Endodermal cell (in vitro differentiated cells): ENCODE measurements at places on chromosomes 13 and 19. TPM values are rescaled to one million over a fixed set of nuclear protein-coding genes. Genes with fewer than 3 reads are reported as not detected.

- DNase-seq = no peak
These were observed 306.5 kb downstream of the DLEU7 start for GRCh38 chr13:50537029-50537428.

- no peak for DNase-seq
These were observed 6.7 kb downstream of the TEX29 start for GRCh38 chr13:111326981-111327642.

GRCh38 chr13:28353679-28354078 is 141.2 kb downstream of the FLT1 start:
- no peak for DNase-seq

DNA sequence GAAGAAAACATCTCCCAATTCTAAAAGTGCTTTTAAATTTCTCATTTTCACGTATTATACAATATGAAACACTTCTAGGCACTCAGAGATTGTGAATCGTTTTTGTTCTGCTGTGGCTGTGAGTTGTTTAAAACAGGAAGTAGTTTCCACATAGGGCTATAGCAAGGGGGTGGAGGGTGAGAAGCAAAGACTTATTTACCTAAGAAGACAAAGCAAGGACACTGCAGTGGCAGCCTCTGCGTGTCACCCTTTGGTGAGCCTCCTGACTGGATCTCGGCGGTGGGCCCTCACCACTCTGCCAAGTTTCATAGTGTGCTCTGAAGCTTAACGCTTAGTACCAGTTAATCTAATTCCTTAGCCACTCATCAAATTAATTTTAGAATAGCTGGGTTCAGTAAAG is 56.8 kb downstream of the TNFSF13B start:
- peak; percentile 76 for DNase-seq

- DNase-seq = no peak
These were observed 14.4 kb upstream of the PLEKHF1 start for GRCh38 chr19:29650772-29651387.

DNA sequence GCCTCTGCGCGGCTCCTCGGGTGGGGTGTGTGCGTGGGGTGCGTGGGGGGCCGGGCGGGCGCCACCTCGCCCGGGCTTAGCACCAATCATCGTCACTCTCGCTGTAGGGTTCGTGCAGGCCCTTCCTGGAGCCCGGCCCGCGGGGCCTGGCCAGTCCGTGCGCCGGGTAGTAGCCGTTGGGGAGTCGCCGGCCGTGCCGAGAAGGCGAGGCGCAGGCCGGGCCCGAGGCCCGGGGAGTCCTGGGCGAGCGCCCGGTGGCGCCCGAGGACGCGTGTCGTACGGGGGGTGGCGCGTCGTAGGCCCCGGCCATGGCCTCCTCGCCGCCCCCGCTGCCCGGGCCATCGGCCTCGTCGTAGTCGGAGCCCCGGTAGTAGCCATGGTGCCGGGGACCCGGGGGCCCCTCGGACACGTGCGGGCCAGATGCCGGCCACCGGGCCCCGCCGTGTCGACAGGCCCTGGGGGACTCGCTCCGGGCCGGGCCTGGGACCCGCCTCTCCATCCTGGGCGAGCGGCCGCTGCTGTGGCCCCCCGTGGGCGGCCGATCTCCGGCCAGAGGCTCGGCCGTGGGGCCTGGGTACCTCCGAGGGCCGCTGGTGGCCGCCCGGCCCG is 57.1 kb downstream of the IER2 start:
- no peak for DNase-seq

DNA sequence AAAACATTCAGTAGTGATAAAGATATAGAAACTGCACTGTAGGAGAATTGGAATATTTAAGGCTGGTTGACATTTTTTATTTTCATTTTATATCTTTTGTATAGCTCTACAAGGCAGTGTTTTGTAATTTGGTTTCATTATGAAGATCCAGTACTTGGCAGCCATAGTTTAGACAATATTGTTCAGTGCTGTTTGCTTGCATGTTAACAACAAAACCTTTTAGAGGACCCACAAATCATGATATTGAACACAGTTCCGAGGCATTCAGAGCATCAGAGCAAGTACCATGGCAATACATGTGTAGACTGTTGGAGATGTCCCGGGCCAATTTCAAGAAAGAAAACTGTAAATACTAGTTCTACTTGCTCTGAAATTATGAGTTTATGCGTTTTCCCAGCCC is 25.6 kb upstream of the GARRE1 start:
- DNase-seq = no peak

Gene ATP1A3
- 1.0 and 2.1 TPM in 2 replicates for total RNA-seq

Gene CALR3
- 0.27 to 0.35 TPM in 2 of 3 replicates, not detected in the other for total RNA-seq

Gene SHISA7
- not detected in 2 replicates for total RNA-seq

Gene AMER2
- 0.06 to 0.07 TPM (median 0.07 TPM) in 3 replicates for total RNA-seq
